ENCODE measurements at places on chromosomes 4 and X.

DNA sequence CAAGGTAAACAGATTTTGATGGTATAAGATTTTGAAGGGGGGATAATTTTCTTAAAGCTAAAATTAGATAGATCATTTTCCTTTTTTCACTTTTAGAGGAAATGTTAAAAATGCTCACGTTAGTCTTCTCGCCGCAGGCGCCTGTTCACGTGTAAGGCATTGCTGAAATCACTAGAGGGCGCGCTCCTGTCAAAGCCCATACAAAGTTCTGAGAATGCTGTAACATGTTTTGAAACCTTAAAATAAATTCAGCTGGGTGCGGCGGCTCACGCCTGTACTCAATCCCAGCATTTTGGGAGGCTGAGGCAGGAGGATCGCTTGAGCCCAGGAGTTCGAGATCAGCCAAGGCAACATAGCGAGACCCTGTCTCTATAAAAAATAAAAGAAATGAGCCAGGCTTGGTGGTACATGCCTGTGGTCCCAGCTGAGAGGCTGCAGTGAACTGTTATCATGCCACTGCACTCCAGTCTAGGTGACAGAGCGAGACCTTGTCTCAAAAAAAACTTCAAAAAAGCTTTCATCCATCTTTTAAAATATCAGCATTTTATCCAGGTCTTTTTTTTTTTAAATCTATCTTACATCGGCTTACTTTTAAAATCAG is 138.0 kb downstream of the RBMX2 start:
- no peak for DNase-seq

GRCh38 chr4:7136351-7136750 is 56.0 kb upstream of the SORCS2 start:
- no peak for DNase-seq

GRCh38 chrX:119147486-119147885 is 19.9 kb upstream of the KIAA1210 start:
- DNase-seq, result no peak

- no peak for DNase-seq
Observed at GRCh38 chrX:40156470-40157227, 58.9 kb upstream of the BCOR start.

DNA sequence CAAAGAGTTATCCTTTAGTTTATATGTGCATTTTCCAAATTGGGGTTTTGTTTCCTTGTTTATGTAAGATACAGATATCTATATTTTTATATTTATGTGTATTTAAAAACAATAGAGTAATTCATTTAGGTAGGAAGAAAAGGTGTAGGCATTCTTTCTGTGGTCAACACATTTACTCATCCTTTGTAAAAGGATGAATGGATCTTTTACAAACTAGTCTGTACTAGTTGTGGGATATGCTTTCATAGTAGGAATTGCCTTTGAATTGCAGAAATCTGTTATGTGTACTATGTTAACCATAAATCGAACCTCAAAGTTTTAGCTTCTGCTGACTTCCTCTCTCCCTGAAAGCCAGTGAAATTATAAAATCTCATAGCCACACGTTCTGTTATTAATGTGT is 128.5 kb downstream of the REPS2 start:
- no peak for DNase-seq

- DNase-seq, result no peak
Observed at GRCh38 chr4:53130896-53131561, 234.8 kb downstream of the SCFD2 start.

DNA sequence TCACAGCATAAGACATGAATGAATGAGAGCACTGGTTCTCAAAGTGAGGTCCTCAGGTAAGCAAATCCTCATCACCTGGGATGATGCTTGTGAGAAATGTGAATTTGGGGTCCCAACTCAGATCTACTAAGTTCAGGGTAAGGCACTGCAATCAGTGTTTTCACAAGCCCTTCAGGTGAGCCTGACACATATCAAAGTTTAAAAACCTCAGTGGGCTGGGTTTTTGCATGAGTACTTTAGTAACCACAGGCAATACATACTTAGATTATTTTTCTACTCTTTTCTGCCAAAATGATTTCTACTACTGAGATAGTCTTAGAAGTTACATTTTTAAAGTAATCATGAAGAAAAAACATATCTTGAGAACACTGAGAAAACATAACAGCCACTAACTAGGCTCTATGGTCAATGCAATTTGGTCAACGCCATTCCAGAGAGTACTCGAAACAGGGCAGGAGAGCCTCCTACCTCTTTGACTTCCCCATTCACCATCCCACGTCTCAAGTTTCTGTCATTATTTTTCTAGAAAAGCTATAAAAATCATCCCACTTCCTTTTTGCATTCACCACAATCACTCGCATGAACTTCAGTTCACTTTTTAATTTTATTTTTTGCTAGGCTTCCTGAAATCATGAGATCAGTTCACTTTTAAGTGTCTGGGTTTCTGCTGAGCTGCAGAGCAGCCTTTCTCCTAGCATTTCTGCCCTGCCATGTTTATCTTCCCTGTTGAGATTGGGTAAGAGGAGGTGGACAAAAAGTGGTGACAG is 73.8 kb downstream of the MFAP3L start:
- DNase-seq, result no peak

- no peak for DNase-seq
Observed at GRCh38 chr4:98377559-98377958, 116.4 kb downstream of the RAP1GDS1 start.

- DNase-seq, result no peak
Observed at GRCh38 chr4:39029752-39030694, 2.2 kb downstream of the TMEM156 start.

- DNase-seq, result no peak
Observed at GRCh38 chrX:81202456-81202819, 536 bp downstream of the SH3BGRL start.

DNA sequence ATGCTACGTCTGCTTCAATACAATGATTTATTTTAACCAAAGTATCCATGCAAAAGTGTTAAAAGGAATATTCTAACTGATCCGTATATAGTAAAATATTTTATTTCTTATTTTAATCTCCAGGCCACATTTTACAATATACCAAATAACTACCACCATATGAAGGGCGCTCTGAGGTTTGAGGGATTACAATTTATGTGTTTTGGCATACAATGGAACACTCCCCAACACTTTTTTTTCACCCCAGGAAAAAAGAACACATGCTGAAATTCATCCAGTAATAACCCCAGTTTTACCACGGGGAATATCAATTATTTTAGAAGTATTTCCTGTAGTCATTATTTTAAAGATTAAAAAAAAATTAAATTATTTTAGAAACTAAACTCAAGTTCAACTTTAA is 65.4 kb downstream of the APBB2 start:
- DNase-seq, result no peak

DNA sequence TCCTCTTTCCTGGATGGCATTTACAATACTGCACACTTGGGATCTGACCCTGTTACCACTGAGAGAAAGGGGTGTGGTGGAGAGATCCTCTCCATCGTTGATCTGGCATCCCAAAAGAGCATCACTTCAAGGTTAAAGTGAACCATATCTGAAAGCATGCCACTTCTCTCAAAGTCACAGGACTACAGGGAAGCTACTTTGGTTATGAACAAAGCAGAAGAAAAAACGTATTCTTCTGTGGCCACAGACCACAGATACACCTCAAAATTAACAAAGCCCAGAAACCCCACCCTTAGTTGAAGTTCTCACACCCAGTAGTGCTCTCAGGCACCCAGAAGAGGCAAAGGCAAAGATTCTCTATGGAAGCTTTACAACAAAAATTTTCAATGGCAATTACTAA is 108.3 kb downstream of the JADE1 start:
- DNase-seq, result no peak

- DNase-seq, result no peak
Observed at GRCh38 chr4:7009564-7009963, 33.6 kb upstream of the TADA2B start.

- DNase-seq, result no peak
Observed at GRCh38 chrX:134647477-134647877, 10.8 kb downstream of the PLAC1 start.

DNA sequence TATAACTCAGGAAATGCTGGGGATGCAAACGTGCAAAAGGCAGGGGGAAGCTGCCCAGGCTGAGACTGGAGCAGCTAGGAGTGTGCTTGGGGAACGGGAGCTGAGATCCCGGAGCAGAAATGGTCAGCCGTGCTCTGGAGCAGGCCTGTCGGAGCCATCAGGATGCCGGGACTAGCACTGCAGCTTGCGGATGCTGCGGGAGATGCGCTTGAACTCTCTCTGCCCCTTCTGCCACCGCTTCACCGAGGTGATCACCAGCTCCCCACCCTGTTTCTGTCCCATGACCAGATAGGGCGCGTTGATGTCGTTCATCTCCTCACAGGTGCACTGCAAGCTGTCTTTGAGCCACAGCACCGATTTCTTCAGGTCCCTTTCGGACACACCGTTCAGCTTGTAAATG is 7.6 kb downstream of the SFRP2 start:
- DNase-seq, result no peak

GRCh38 chr4:164956766-164957643 is 20.5 kb downstream of the TRIM61 start:
- DNase-seq, result peak; percentile 61

- DNase-seq, result no peak
Observed at GRCh38 chrX:26411045-26411444, 195.1 kb downstream of the MAGEB5 start.

GRCh38 chr4:82998898-82999297 is 11.7 kb downstream of the LIN54 start:
- no peak for DNase-seq

DNA sequence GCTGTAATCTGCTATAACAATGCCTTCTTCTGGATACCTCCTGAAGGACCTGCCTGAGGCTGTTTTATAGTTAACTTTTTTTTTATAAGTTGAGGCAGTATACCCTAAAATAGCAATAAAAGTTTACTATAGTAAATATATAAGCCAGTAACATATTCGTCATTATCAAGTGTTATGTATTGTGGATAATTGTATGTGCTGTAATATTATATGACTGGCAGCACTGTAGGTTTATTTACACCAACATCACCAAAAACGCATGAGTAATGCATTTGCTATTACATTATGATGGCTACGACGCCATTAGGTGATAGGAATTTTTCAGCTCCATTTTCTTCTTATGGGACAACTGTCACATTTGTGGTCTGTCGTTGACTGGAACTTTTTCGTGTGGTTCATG is 237.2 kb upstream of the PITX2 start:
- no peak for DNase-seq

- DNase-seq, result peak; percentile 7
Observed at GRCh38 chrX:84188320-84188834, 378 bp upstream of the RPS6KA6 start.

GRCh38 chr4:182492423-182492822 is 249.2 kb downstream of the TENM3 start:
- no peak for DNase-seq

- DNase-seq, result no peak
Observed at GRCh38 chr4:762211-763190, 56.9 kb downstream of the PCGF3 start.

DNA sequence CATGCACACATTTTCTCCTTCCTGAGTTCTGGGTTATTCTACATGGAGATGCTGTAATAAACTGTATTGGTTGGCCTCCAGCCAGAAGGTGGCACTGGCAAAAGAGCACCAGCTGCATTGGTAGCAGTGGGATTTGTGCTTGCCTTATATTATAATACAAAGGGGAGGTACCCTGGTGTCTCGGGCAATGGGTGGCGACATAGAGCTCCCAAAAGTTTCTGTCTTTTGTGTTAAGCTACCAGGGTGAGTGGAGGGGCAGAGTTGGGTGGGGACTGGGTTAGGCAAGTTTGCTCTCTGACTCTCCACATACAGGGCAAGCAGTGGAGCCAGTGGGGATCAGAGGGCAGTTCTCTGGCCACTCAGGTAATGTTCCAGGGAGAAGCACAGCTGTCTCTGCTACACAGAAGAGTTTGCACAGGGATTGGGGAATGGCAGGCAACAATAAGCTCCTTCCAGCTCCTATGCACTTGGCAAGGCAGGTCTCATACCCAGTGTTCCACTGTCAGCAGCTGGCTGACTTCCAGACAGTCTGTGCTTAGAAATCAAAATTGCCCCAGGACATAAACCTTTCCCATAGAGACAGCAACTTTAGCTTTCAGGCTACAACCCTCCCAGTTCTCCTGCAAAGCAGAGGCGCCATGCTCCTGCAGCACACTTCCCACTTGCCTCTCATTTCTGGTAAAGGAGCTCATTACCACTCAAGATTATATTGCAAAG is 463.9 kb upstream of the PCDH7 start:
- no peak for DNase-seq

- peak; percentile 78 for DNase-seq
Observed at GRCh38 chr4:986879-987623, at the start of gene IDUA. TSS of gene IDUA (plus strand) at chr4:987044. CDS start at chr4:987085, 41 bp downstream.

GRCh38 chr4:94413085-94413840 is 38.5 kb upstream of the PDLIM5 start:
- DNase-seq, result no peak

- DNase-seq, result no peak
Observed at GRCh38 chr4:75211422-75211821, 278.5 kb downstream of the PARM1 start.

GRCh38 chr4:12050357-12050756 is 621.7 kb upstream of the HS3ST1 start:
- no peak for DNase-seq
